ENCODE measurements at places on chromosomes 2 and 18.

DNA sequence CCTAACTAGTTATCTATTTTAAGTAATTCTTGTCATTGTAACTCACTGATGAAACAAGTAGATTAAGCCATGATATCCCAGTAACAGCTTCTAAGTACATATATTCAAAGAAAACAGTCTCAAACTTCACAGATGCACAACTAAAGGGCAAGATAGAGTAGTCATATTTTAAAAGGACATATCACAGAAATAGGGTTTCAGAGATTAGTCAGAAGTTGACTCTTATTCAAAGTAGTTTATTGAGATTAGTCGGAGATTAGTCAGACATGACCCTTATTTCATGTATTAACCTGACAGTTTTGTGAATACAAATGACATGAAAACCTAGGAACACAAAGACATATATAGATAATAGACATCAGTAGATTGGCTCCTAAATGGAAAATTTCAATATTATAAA, 15.9 kb upstream of the CHAC2 start:
- DNase-seq: no peak

DNA sequence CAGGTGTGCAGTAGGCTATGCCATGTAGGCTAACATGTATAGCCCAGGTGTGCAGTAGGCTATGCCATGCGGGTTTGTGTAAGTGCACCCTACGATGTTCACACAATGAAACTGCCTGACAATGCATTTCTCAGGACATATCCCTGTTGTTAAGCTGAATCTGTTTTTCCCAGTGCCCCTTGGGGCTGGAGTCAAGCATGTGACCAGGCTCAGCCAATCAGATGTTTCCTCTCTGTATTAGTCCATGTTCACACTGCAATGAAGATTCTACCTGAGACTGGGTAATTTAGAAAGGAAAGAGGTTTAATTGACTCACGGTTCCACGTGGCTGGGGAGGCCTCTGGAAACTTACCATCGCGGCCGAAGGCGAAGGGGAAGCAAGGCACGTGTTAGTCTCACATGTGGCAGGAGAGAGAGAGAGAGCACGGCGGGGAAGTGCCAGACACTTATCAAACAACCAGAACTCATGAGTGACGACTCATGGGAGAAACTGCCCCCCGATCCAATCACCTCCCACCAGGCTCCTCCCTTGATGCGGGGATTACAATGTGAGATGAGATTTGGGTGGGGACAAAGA, 24.2 kb downstream of the ITM2C start:
- DNase-seq: no peak

- DNase-seq: no peak
Measured at GRCh38 chr18:32183503-32183902, 6.3 kb upstream of the MEP1B start.

GRCh38 chr18:9428301-9428706, 47.0 kb upstream of the RALBP1 start:
- DNase-seq: no peak

GRCh38 chr2:1670636-1671035, 73.7 kb downstream of the PXDN start:
- DNase-seq: no peak

- no peak for DNase-seq
Measured at GRCh38 chr18:62944454-62944853, 229.1 kb downstream of the PHLPP1 start.

DNA sequence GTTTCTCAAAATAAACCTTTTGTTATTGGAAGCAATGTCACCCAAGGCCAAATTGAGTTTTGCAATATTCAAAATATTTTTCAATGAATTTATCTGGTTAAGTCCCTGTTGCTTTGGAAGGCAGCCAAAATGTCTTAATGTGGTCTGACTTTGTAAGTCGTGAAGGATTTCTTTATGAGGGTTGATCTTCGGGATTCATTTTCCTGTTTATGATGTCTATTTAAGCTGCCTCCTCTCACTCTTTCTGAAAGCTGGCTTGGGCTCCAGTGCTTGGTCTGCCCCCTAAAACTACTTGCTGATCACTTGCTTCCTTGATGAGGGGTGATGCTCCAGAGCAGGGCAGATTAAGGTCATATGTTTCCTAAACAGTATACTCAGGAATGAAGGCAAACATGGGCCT, 141.1 kb downstream of the ANTXR1 start:
- DNase-seq: no peak

GRCh38 chr2:121036226-121036692, 248.7 kb downstream of the TFCP2L1 start:
- no peak for DNase-seq

- no peak for DNase-seq
Measured at GRCh38 chr18:76252880-76253279, 242.2 kb downstream of the ZNF516 start.

GRCh38 chr2:241560883-241561474, 2.4 kb downstream of the BOK start:
- no peak for DNase-seq

DNA sequence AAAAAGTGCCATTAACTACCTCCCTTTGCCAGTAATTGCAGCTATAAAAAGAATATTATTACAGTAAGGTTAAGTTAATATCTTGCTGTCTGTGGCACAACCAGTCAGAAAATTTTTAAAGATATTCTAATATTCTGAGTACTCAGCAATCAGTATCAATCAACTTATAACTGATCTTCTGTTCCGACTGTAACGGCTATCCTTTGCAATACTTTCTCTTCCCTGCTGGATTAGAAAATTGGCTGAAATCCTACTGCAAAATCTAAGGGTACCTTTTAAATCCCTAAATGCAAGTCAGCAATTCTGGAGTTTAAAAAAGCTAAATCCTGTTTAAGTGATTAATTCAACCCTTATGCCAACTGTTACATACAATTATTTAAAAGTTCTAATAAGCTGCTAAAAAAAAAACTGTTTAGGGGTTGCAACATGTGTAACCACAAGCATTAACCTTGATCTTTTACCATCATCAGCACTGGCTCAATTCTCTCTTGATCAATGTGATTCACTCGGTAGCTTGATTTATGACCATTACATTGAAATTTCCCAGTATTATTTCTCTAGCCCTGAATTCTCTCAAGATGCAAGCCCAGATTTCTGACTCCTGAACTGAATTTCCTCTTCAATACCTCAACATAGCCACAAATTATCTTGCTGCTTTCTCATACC, 20.5 kb downstream of the GAREM1 start:
- DNase-seq: no peak

DNA sequence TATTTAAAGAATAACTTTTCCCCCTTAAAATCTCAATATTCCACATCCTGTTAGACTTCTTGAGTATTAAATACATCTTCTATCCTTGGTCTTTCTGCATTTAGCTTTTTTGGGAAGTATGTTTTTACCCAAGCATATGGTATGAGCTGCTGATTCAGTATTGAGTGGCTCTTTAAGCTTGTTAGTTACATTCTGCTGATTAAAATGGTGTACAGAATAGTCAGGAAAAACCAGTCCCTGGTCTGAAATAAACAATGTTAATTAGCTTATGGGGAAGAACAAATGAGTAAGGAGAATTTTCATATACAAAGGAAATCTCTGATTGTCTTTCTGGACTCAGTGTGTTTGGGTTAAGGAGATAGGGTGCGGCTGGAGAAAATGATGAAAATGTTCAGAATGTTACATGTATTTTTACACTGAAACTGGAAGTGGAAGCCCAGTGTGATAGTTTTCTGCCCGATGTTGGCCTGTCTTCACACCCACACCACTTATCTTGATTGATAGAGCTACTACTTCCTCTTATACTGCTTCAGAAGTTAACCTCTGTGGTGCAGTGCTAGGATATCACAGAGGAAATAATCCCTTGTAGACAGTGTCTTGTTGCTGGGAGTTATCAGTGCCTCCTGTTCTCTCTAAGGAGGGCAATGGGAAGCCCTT, 84.0 kb downstream of the MSH2 start:
- no peak for DNase-seq

Data from activated CD8-positive, alpha-beta memory T cell treated with anti-CD3 and anti-CD28 coated beads for 1 hour (primary cell).